ENCODE measurements at places on chromosomes 2 and 18. TPM values are rescaled to one million over a fixed set of nuclear protein-coding genes. Genes with fewer than 3 reads are reported as not detected.

Gene EPHA4
- 54.7 TPM for total RNA-seq

Gene NT5DC4
- not detected for total RNA-seq

Gene CFAP221
- 4.4 TPM for total RNA-seq

DNA sequence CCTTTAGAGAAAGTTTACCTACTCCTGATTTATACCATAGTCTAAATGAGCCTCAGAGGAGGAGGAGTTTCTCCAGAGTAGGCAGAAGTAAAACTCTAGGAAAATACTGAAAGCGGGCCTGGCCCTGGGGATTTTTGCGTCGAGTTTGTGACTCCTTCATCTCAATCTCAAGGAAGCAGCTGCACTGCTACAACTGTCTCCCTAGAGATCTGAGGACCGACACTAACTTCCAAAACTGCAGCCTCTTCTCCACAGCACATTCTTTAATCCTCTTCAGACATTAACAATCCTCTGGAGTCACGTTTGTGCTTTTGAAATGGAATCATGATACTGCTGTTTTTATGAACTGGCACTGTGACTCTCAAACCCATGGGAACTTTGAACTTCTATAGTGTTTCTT lies 281.4 kb downstream of the KCNS3 start:
- DNase-seq = no peak

All from uterus (tissue), 4 donors.